ENCODE measurements at places on chromosomes 2 and 18. TPM values are rescaled to one million over a fixed set of nuclear protein-coding genes. Genes with fewer than 3 reads are reported as not detected.

DNA sequence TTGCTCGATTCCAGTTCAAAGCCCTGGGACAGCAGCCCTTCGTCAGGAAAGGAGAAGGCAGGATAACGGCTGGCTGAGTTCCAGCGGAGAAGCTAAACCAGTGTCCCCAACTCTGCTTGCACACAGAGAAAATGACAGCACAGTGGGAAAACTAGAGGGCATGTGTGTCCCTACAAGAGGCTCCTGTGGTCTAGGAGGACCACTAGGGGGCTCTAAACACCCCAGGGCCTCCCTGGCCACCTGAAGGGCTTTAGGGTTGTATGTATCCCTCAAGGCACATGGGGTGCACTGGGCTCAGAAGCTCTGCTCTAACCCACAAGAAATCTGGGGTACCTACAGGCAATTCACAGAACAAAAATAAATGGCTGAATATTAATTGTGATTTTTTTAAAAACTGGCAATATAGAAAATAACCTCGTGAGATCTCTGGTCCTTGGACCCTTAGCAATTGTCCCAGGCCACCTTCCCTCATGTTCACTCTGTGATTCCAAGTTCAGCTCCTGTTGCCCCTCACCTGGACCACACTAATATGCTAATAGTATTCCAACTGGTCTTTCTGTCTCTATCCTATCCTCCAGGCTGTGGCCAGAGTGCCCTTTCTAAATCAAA, 17.5 kb downstream of the STAT1 start:
- H3K27ac ChIP-seq, result peak overlapping the region; percentile 65
- H3K27me3 ChIP-seq, result no peaks in the 10 kb centered on the region
- peaks cover 69% of the 10 kb centered on the region for H3K4me1 ChIP-seq
- DNase-seq, result peak; percentile 63
- peaks cover 86% of the 10 kb centered on the region for H3K36me3 ChIP-seq

DNA sequence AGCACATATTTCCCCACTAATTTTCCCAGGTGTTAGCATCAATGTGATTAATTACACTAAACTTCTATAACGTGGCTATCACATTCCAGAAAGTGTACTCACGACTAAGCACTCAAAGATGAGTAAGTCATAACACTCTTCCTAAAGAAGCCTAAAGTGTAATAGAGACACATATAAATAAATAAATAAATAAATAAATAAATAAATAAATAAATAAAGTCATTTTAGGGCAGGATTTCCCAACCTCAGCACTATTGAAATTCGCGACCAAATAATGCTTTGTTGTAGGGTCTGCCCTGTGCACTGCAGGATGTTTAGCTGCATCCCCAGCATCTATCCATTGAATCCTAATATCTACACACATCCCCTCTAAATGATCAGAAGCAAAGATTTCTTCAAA, 390.9 kb downstream of the CDH7 start:
- H3K27ac ChIP-seq, result no peak overlapping the region
- H3K4me3 ChIP-seq, result no peak overlapping the region
- H3K27me3 ChIP-seq, result no peaks in the 10 kb centered on the region
- no peak for DNase-seq
- no peaks in the 10 kb centered on the region for H3K36me3 ChIP-seq

DNA sequence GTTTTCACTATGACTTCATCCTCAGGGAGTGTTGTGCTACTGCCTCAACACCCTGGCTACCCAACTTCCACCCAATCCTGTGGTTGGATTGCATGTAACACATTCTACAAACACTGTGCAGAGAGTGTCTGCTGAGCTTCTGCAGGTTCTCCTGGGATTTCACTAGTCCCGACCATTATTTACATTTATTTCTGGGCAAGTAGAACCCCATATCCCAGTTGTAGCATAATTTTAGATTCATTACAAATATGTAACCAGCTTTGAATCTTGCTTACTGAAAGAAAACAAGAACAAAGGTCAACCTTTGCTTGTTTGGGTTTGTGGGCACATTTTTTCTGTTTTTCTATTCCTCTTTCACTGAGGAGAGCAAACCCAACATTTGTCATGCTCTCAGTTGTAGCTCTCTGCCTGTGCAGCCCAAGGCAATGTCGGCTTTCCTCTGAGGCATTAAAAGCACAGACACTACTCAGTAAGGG, 2036.1 kb upstream of the LRRTM1 start:
- H3K4me1 ChIP-seq, result no peaks in the 10 kb centered on the region
- no peaks in the 10 kb centered on the region for H3K27me3 ChIP-seq
- no peak overlapping the region for H3K4me3 ChIP-seq
- no peak overlapping the region for H3K27ac ChIP-seq
- no peaks in the 10 kb centered on the region for H3K36me3 ChIP-seq
- DNase-seq, result no peak

DNA sequence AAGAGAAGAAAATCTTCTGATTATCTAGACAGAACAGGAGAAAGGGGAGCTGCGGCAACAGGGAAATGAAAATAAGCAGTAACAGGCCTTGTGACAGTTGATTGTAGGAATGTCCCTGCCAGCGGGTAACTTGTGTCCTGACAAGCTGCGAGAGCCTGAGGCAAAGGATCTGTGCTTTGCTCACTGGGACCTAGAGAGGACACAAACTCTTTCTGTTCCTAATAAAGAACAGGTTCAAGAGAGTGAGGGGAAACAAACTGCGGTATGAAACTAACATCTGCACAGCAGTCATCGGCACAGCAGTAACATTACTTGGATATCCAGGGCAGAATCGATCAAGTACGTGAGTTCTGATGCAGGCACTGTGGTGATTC, 103.7 kb upstream of the THOC1 start:
- no peaks in the 10 kb centered on the region for H3K4me1 ChIP-seq
- no peaks in the 10 kb centered on the region for H3K36me3 ChIP-seq
- peaks cover 3% of the 10 kb centered on the region for H3K27me3 ChIP-seq
- H3K4me3 ChIP-seq, result no peak overlapping the region
- DNase-seq, result no peak

DNA sequence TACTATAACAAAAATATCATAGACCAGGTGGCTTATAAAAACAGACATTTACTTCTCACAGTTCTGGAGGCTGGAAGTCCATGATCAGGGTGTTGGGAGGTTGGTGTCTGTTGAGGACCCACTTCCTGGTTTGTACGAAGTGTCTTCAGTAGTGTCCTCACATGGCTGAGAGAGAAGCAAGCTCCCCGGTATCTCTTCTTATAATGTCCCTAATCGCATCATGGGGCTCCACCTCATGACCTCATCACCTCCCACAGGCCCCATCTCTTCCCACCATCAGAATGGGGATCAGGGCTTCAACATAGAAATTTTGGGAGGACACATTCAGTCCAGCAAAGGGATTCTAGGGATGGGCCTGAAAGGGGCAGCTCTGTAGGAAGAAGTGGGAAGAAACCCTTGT, 4.8 kb upstream of the NIFK start:
- no peak overlapping the region for H3K27ac ChIP-seq
- peaks cover 9% of the 10 kb centered on the region for H3K27me3 ChIP-seq
- DNase-seq, result no peak
- no peak overlapping the region for H3K4me3 ChIP-seq
- no peaks in the 10 kb centered on the region for H3K36me3 ChIP-seq

DNA sequence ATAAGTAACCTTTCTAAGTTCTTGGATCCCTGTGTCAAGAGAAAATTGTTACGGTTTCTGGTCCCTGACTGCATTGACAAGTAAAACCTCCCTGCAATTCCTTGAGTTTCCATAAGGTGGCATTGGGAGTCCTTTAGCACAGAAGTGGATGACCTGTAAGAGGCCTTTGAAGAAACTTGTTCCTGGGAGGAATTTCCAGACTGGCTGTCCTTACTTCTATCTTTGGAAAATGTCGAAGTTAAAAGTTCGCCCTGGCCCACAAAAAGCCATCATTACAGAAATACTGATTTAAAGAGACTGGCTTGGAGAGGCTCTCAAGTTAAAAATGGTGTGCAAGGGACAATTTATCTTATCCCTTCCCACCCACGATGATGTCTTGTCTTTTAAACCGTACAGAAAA, 218.4 kb downstream of the CDH20 start:
- DNase-seq, result no peak
- H3K4me1 ChIP-seq, result peaks cover 6% of the 10 kb centered on the region
- H3K27ac ChIP-seq, result no peak overlapping the region
- H3K36me3 ChIP-seq, result no peaks in the 10 kb centered on the region

Gene G6PC2
- not detected for total RNA-seq

Gene EVA1A
- total RNA-seq, result not detected

Gene ITGB6
- not detected for total RNA-seq
